Amygdala (tissue), 56 donors: ENCODE measurements at places on chromosomes 3 and 15.

DNA sequence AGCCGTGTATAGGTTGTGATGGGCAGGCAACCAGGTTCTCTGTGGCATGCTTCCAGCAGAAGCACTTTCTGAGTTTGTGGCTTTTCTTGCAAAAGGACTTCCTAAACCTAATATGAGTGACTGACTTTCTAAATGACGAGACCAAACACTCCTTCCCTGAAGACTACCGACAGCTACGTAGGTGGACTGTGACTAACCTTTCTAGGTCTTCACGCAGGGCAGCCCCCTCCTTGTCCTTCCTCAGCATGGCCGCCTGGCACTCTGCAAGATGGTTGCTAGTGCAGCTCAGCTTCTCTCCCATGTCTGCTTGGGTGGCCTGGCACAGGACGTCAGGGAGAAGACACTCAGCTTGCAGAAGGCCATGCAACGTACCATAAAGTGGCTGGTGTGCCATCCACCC is 20.9 kb downstream of the CXCR6 start:
- DNase-seq, result no peak

DNA sequence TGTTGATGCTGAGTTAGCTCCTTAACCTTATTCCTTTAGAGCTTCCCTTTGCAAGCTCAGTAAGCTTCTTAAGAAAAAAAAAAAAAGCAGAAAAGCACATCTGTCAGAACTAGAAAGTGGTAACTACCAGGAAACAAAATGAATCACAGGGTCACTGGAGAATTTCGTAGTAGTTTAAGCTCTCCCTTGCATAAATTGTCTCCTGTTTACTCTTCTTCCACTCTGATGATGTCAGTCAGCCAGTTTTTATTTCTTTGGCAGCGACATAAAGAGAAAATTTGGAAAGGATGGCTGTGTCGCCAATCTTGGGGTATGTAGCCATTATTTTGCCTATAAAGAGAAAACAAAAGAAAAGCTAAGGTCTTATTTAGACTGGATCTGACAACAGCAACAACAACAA is 3.2 kb upstream of the GABRR3 start:
- DNase-seq, result no peak

DNA sequence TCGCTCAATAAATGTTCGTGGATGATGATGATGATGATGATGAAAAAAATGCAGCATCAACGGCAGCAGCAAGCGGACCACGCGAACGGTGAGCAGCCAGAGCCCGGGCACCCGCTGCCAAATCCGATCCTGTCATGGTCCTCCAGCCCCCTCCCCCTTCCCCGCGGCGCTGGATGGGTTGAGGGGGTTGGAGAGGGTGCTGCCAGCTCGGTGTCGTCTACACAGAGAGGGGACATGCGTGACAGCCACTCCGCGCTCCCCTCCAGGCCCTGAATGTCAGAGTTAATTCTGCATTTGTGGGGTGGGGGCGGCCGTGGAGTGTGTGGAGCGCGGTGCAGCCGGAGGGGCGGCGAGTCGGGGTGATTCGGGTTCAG is 722 bp downstream of the CACNA1D start:
- DNase-seq, result no peak

DNA sequence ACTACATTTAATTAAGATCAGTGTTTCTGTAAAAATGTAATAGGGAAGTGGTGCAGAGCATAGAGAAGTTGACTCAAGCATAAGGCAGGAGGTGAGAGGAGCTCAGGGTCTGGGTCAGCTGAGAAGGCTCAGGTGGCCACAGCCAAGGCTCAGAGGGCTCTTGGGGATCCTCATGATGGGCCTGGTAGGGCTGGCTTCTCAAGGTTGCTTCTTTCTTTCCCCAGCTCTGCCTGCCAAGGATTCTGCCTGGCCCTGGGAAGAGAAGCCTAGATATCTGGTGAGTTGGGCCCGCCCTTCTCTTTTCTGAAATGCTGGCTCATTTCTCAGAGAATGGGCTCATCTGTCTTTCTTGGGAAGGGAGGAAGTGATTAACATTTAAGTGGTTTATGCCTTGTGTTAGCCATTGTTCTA is 6.5 kb downstream of the ZNF589 start:
- DNase-seq, result no peak

GRCh38 chr3:183148056-183148455 is 14.5 kb downstream of the LAMP3 start:
- DNase-seq, result no peak

GRCh38 chr3:32681811-32682210 is 3.2 kb upstream of the CNOT10 start:
- no peak for DNase-seq

- DNase-seq, result no peak
These were observed 56.2 kb downstream of the ARHGEF26 start for GRCh38 chr3:154177406-154177805.

DNA sequence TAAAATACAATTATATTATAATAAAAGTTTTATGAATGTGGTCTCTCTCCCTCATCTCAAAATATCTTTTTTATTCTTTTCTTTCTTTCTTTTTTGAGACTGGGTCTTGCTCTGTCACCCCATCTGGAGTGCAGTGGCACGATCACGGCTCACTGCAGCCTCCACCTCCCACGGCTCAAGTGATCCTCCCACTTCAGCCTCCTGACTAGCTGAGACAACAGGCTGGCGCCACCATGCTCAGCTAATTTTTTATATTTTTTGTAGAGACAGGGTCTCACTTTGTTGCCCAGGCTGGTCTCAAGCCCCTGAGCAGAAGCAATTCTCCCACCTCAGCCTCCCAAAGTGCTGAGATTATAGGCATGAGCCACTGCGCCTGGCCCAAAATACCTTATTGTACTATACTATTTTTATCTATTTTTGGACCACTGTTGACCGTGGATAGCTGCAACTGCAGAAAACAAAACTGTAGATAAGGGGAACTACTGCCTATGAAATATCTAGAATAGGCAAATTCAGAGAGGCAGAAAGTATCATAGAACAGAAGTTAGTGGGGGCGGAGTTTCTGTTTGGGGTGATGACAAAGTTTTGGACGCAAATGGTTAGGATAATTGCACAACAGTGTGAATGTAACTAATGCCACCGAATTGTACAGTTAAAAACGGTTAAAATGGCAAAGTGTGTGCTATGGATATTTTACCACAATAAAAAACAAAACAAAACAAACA is 66.6 kb downstream of the SLC12A8 start:
- DNase-seq, result no peak

DNA sequence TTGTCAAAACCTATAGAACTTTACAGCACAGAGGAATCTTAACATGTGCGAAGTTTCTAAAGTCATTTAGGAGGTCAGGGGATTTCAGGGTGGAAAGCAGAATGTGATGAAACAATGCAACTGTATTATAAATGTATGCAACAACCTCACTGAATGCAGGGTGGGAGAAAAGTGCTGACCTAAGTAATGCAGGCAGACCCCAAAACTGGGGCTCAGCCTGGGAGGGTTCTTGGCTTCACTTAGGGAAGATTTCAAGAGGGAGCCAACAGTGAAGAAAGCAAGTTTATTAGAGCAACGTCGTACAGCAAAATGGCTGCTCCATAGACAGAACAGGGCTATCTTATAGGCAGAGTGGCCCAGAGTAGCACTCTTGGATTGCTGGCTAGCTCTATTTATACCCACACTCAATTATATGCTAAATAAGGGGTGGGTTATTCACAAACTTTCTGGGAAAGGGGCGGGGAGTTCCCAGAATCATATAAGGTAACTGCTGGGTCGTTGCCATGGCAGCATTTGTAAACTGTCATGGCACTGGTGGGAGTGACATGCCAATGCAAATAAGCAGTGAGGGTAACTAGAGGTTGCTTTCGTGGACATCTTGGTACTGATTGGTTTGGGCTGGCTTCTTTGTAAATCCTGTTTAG is 14.2 kb upstream of the CAND2 start:
- DNase-seq, result no peak

DNA sequence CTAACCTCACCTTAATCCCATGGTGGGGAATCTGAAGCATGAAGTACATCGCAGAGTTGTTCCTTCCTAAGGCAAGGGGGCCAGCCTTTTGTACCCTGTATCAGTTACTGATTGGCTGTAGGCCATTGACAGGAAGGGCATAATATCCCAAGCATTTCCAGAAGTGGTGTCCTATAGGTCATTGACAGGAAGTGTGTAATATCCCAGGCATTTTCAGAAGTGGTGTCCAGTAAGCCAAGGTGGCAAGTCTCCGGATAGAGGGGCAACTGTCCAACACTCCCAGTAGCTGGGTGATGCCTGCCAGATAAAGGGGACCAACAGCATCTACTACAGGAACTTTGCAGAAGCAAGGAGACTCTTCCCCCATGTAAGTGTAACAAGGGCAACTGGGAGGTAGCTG is 52.1 kb upstream of the MYRIP start:
- DNase-seq, result no peak

DNA sequence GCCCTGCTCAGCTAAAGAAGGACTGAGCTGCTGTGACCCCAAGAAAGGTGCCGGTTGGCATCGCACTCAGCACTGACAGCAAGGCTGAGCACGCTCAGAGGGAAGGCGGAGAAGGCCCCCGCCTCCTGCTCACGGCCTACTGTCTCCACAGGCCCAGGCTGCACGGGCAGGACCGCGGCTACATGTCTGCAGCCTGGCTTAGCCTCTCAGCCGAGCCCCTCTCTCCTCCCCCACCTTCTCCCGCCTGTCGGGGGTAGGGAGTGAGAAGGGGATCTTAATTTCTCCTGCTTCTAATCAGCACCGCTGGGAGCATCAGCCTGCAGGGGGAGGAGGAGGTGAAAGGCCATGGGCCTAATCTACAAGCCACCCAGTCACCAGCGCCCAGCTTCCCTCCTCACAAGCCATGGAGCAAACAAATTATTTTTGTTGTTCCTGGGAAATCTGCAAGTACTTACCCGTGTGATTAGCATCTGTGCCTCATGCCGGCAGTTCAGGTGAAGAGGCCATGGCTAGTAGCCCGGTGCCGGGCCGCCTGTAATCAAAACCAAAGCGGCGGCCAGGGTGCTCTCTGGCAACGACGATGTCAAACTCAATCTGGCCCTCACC is 68.1 kb downstream of the EPHB3 start:
- no peak for DNase-seq

DNA sequence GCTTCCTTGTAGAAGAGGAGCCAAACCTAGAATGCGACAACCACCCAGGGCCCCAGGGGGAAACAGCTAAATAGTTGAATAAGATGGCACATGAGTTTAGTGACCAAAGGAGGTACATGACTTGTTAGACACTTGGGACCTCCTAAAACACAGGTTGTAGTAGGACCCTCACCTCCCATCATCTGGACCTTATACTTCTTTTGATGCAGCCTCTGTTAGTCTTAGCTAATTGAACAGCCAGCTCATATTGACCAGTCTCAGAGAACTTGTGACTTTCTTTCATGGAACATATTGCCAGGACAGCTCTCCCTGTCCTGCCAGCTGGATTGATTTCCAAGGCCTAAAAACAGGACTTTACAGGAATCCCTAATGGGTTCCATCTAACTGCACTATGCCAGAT is 45.0 kb downstream of the SPSB4 start:
- no peak for DNase-seq

DNA sequence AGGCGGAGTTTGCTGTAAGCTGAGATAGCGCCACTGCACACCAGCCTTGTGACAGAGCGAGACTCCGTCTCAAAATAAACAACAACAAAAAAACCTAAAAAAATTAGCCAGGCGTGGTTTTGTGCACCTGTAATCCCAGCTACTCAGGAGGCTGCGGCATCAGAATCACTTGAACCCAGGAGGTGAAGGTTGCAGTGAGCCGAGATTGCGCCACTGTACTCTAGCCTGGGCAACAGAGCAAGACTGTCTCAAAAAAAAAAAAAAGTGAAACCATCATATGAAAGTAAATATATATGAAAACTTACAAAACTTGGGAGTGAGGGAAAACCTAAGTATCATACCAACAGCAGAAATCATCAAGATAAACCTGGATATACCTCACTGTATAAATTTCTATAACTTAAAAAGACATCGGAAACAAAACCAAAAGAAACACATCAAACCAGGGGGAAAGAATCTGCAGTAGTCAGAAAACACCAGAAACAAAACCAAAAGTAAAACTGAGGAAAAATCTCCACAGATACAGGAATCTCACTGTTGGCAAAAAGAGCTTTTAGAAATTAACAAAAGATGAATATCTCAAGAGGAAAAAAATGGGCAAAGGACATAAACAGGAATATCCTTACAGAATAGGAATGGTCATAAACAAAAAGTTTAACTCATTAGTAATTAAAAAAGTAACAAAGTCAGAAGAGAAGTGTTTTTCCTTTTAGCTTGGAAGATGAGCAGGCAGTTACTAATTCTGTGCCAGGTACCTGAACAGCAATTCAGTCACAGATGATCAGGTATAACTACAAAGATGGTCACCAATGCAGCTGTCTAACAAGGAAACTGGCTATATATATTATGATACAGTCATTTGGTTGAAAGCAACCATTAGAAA is 41.3 kb downstream of the ETV5 start:
- no peak for DNase-seq

GRCh38 chr3:23781871-23782270 is 23.9 kb upstream of the UBE2E1 start:
- no peak for DNase-seq

DNA sequence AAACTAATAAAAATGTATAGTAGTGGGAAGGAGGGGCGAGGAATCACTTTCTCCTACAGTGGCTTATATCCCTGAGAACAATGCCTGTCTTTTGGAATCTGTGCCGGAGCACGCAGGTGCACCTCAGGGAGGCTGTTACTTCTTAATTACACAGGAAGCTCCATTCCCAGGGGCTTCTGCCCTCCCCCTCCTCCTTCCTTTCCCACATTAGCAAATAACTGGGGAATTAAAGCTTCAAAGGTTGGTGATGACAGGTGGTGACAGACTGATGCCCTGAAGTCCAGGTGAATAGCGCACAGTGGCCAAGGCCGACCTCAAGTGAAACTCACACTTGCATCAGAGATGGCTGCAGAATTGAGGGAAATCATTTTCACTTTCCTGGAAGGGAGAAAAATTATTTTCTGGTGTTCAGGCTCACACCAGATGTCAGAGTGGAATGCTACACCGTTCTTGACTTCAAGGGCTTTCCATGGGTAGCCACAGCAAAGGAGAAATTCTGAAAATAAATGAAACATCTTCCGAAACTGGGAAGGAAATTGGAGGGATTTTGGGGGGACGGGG is 3.7 kb downstream of the GRAMD2A start:
- no peak for DNase-seq
